ENCODE measurements at places on chromosomes 2 and 18. TPM values are rescaled to one million over a fixed set of nuclear protein-coding genes. Genes with fewer than 3 reads are reported as not detected.
A peak's percentile ranks its signal among the peaks of the same experiment; 100 is the strongest.

- no peak for DNase-seq
Observed at GRCh38 chr2:31086590-31086989, 51.6 kb downstream of the GALNT14 start.

DNA sequence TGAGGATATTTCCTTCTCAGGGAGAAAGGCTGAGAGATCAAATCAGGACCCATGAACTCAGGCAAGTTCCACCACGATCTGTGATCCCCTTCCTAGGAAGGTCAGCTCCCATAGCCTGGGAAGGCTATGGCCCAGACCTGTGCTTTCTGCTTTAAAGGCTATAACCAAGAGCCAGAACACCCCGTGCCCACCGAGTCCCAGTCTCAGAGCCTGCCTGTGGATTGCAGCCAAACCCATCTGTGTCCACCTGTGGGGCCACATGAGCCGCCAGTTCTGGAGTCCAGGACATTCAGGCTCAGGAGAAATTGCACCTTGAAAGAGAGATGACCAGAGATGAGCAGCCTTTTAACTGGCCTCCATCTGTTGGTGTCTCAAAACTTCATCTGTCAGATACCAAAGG is 46.9 kb downstream of the MAL start:
- no peak for DNase-seq

GRCh38 chr2:42079737-42080287 is 32.0 kb downstream of the PKDCC start:
- DNase-seq, result no peak

GRCh38 chr2:61951881-61952280 is 46.4 kb downstream of the COMMD1 start:
- no peak for DNase-seq

DNA sequence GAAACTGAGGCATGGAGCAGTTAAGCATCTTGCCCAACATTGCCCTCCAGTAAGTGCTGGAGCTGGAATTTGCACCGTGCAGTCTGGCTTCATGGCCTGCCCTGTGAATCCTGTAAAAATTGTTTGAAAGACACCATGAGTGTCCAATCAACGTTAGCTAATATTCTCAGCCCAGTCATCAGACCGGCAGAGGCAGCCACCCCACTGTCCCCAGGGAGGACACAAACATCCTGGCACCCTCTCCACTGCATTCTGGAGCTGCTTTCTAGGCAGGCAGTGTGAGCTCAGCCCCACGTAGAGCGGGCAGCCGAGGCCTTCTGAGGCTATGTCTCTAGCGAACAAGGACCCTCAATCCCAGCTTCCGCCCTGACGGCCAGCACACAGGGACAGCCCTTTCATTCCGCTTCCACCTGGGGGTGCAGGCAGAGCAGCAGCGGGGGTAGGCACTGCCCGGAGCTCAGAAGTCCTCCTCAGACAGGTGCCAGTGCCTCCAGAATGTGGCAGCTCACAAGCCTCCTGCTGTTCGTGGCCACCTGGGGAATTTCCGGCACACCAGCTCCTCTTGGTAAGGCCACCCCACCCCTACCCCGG is 1.3 kb downstream of the PROC start:
- DNase-seq, result no peak

DNA sequence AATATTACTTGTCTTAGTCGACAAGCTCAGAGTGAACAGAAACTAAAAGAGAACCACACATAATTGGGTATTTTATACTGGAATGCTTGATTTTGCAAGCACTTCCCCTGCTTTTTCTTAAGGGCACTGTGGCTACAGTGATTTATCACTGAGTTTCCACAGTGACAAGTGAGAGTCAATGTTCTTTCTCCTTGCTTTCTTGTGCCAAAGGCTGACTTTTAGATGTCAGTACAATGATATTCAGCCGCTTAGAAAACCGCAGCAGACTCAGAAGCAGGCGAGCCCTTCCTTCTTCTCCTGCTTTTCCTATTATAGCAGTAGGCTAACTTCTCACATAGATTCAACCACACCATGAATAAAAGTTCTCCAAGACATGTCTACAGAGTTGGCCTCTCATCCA is 1603.6 kb upstream of the NXPH2 start:
- DNase-seq, result no peak

DNA sequence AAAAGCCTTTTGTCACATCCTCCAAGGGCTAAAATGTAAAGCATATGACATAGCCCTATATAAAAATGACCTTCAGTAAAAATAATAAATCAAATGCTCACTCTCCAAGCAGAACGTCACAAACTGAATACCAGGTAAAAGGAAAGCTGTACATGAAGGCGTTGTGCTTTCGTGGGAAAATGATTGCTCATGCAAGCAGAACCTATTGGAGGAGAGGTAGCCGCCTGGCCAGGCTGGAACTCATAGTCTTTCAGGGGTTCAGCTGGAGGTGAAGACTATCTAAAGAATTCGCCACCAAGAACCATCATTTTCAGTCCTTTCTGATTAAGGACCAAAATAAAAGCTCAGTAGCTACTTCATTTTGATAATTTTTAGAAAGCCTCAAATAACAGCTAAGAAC is 44.7 kb downstream of the ANKRD44 start:
- no peak for DNase-seq

GRCh38 chr18:80033181-80034067 is 810 bp upstream of the RBFA start:
- no peak for DNase-seq

- DNase-seq, result no peak
Observed at GRCh38 chr18:26869640-26870039, 4.1 kb upstream of the AQP4 start.

DNA sequence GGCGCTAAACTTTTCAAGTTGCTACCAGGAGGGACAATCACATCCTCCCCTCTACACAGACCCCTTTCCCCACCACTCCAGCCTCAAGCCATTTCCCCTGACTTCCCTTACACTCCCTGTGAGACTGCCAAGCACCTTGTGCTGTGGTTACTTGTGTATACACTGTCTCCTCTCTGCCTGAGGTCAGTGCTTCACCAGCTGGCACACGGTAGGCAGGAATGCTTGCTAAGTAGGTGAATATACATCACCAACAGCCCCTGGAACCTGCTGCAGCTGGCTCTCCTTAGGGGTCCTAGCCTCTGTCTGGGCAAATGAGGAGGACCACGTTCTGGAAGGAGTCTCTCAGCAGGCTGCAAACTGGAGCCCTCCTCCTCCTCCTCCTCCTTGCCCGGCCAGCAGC is 38.3 kb upstream of the ACAA2 start:
- DNase-seq, result peak; percentile 16

GRCh38 chr2:76977846-76978727 is 544.1 kb downstream of the LRRTM4 start:
- no peak for DNase-seq

DNA sequence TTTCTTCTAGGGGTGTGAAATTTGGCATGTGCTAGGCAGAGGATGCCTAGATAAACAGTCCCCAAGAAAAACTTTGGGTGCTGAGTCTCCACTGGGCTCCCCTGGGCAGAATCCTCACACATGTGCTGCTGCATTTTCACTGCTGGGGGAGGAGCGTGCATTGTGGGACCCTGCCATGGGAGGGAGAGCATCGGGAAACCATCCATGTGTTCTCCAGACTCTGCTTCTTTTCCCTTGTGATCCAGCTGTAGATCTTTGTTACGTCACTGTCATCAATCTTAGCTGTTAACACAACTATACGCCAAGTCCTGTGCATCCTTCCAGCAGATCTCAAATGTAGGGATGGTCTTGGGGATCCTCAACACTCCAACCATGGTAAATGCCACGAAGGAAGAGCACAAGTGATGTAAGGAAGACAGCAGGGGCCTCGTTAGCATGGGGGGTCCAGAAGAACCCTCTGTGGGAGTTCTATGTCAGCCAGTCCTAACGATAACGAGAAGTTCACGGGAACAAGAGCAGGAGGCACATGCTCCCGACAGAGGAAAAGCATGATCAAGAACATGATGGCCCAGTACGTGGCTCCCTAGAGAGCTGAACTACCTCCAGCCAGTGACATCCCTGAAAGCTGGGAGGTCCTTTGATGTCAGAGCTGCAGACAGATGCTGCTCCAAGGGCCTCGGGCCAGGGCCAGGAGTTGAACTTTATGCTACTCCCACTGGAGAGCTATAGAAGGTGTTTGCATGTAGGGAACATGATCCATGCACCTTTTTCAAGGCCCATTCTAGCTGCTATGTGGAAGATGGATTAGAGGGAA is 41.1 kb upstream of the NPAS2 start:
- DNase-seq, result no peak

DNA sequence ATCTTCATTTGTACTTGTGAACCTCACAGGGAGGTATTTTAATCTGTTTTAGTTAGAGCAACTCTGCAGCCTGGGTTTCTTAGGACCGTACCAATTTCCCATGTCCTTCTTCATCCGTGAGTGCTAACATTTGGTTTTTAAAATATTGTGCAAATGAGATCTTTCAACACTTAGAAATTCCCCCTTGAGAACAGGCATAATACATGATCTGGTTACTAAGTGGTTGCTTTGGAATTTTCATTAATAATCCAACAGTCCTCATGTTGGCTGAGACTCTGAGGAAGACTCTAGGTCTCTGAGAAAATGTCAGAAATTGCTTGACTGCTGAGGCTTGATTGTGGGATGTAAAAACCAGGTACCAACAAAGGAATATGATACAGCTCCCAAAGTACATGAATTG is 125.6 kb upstream of the CDCA7 start:
- no peak for DNase-seq

DNA sequence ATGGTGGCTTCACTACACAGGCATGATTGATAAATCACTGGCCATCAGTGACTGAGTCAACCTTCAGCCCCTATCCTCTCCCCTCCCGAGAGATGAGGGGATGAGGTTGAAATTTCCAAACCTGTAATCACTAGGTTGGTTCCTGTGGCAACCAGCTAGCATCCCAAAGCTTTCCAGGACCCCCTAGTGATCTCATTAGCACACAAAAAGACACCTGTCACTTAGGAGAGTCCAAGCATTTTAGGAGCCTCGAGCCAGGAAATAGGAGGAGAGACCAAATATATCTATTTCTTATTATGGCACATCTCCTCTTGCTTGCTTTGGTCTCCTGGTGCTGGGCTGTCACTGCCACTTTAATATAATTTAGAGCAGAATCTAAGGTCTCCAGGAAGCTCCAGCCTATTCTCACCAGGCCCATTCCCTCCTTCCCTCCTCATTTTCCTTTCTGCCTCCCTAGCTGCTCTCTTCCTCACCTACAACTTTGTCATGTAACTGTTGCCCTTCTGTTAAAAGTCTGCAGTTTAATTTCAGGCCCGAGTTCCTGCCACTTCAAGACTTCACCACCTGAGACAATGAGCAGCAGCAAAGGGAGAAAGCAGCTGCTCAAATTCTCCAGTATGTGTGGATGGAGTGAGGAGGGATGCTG is 33.2 kb upstream of the NAB1 start:
- DNase-seq, result no peak

DNA sequence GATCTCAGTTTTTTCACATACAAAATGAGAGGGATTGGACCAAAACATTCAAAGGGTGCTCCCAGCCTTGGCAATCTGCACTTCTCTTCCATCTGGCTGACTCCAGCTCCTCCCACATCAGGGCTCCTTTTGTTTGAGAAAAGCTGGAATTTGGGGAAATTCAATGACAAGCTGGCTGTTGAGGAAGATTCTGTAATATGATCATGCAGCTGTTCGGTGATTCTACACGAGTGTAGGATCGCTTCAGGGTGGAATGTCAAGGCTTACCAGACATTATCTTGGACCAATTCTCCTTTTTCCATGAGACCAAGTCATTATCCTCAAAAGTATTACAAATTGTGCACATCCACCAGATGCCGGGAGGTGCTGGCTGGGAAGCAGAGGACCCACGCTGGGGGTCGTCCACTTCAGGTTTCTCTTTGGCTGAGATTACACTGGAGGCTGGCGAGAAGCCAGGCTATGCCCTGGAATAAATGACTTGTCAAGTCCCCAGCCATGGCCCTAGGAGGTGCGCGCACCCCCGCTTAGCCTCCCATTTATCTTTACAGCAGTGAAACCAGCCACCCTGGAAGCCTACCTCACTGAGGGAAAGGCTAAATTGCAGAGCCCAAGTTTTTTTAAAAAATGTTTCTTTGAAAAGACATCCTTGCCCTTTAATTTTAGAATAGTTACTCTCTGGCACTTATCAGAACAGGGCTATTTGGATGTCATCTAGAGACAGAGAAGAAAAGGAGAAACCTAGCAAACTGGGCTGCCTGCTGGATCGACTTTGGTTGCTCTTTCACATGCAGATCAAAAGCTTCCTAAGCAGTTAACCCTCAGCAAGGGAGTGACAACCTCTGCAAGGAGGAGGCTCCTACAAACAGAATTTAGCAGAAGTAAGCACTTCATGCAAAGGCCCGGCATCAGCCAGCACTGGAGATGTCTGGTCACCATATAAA is 42.5 kb upstream of the LCLAT1 start:
- DNase-seq, result no peak

Gene DYNAP
- not detected for total RNA-seq

Gene PIKFYVE
- 14.6 TPM for total RNA-seq

Gene EVA1A
- 0.25 TPM for total RNA-seq

Gene KANSL3
- 36.5 TPM for total RNA-seq

Gene GRHL1
- total RNA-seq, result 1.9 TPM

Gene RUFY4
- total RNA-seq, result not detected
